ENCODE measurements at places on chromosomes 2 and 18. TPM values are rescaled to one million over a fixed set of nuclear protein-coding genes. Genes with fewer than 3 reads are reported as not detected.

GRCh38 chr18:68034296-68034695 lies 517.8 kb upstream of the DSEL start:
- DNase-seq, result no peak

GRCh38 chr2:233443511-233444183 lies 89.4 kb downstream of the DGKD start:
- peak; percentile 95 for DNase-seq

GRCh38 chr2:18346344-18346743 lies 214.1 kb downstream of the RDH14 start:
- no peak for DNase-seq

DNA sequence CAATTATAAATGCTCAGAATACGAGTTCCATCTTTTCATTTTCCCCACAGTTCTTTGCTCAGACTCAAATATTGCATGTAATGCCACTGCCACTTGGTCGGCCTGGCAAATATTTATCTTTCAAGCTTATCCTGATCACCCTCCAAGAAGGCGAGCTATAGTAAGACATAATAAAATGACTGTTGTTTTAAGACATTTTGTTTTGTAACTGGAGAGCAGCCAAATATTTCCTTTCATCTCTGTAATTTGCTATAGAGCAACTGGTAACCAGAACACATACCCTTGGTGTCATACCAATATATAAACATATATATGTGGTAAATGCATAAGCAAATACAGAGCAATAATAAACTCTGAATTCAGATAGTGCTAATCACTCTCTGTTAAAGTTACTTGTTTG lies 7.3 kb upstream of the ATL2 start:
- no peak for DNase-seq

- DNase-seq, result peak; percentile 93
Observed at GRCh38 chr18:2971741-2972552, 41.0 kb downstream of the LPIN2 start.

GRCh38 chr2:169362894-169363559 lies 693 bp upstream of the LRP2 start:
- DNase-seq, result no peak

GRCh38 chr2:111652038-111652437 lies 232.0 kb downstream of the ANAPC1 start:
- DNase-seq, result no peak

DNA sequence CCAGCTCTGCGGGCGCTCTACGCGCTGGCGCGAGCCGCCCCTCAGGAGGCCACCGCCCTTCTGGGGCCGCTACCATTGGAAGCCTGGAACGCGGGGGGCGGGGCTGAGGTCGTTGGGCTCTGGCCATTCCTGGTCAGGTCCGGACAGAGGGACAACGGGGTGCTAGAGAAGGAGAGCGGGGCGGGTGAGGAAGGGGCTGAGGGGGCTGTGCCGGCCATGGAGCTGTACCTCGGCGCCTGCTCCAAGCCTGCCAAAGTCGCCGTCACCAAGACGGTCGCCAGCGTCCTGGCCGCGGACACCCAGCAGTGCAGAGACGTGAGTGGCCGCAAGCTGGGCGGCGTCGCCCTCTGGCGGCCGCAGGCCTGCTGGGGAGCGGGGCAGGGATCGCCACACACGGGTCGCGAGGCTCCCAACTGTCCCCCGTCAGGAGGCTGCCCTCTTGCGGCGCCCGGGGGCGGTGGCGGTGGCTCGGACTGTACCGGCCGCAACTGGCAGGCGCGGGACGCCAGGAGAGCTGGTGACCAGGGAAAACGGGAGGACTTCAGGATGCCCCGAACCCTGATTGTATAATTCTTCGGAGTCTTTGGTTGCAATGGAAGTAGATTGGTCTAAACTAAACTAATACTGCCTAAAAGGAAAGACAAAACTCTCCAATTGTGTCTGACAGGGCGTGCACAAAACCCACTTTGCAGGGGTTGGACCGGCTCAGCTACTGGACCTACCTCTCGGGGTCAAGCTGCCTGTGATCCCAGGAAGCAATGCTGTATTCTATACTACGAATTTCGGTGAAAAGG lies at the start of gene FSIP2:
TSS of gene FSIP2 (plus strand) at position 126 of the 794 bp plus-strand sequence. CDS start at position 217, 91 bp downstream.
- DNase-seq, result no peak

DNA sequence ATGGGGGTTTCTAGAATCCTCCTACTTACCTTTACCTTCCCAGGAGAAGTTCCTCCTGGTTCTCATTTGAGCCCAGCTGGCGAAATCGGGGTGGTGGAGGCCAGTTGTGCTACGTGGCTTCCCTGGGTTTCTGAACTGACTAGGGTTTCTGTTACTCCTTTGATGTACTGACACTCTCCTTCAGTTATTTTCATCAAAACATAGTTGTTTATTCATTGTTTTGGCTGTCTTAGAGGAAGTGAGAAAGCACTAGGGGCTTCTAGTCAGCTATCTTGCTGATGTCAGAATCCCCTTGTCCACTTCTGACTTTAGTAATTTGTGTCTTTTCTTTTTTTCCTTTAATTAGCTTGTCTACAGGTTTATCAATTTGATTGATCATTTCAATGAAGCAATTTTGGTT lies 332.2 kb upstream of the TANK start:
- DNase-seq, result no peak

GRCh38 chr18:48295586-48296311 lies 113.4 kb downstream of the ZBTB7C start:
- no peak for DNase-seq

DNA sequence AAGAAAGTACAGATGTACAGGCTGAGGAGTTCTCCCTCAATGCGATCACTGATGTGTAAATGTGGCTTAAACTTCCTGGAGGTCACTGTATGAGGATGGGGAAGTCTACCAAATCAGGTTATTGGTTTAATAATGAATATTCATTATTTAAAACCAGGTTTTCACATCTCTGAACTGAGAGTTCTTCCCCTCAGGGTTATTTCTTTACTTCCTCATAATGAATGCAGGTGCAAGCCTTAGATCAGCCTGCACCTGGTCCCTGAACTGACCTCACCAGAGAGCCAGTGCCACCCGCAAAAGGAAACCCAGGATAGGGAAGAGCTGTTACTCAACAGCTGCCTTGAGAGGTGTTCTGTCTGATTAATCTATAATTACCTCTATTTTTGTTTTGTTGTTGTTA lies 369.0 kb downstream of the EPHA4 start:
- DNase-seq, result no peak

- no peak for DNase-seq
Observed at GRCh38 chr2:205561441-205561840, 120.9 kb upstream of the NRP2 start.

DNA sequence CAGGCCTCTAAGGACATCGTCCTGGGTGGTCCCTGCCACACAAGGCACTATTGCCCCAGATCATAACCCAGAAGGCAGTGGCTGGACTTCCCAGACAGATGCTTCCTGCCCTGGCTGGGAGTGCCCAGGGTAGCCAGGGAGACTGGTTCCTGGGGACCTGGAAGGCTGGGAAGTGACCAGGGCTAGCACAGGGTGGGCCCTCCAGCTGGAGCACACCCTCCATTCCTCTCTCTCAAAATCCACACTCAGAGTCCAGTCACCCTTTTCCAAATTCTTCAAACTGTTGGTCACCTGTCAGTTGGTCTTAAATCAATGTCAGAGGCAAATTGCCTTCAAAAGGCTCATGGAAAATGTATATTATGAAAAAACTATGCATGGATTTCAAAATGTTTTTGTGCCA lies 11.6 kb upstream of the TUBB6 start:
- no peak for DNase-seq

- no peak for DNase-seq
Observed at GRCh38 chr18:78701771-78702396, 277.7 kb upstream of the SALL3 start.

- no peak for DNase-seq
Observed at GRCh38 chr18:55811925-55812324, 223.9 kb upstream of the TCF4 start.

GRCh38 chr18:10050956-10051355 lies 137.1 kb downstream of the VAPA start:
- no peak for DNase-seq

DNA sequence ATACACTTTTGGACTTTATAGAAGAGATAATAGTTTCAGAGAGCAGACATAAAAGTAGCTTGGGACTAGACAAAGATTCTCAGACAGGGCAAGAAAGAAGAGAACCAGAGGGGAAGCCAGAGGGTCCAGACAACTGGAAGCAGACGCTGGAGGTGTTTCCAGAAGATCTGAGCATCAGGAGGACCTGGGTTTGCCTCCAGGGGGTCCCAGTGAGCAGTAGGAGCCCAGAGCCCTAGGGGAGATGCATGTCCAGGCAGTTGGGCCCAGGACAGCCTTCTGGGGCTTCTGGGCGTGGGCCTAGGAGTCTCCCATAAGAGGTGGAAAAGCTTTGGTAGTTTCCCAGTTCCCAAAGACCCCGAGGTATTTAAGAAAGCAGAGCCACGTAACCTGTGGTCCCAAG lies 251.2 kb upstream of the ID2 start:
- no peak for DNase-seq

DNA sequence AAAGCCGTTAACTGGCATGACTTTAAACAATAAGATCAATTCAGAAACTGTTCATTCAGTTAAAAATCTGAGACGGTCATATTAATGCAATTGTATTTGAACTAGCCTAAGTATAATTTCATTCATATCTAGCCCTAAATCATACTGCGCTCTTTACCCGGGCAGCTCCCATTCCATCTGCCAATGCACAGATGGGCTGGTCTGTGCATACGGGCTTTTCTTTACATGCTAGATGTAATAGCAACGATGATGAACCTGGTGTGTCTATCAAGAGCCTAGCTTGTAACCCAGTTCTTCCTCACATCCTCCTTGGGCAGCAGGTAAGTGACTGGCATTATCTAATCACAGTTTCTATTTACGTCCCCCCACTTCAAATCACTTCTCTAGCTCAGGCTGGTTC lies 631.5 kb upstream of the KLHL29 start:
- DNase-seq, result no peak

DNA sequence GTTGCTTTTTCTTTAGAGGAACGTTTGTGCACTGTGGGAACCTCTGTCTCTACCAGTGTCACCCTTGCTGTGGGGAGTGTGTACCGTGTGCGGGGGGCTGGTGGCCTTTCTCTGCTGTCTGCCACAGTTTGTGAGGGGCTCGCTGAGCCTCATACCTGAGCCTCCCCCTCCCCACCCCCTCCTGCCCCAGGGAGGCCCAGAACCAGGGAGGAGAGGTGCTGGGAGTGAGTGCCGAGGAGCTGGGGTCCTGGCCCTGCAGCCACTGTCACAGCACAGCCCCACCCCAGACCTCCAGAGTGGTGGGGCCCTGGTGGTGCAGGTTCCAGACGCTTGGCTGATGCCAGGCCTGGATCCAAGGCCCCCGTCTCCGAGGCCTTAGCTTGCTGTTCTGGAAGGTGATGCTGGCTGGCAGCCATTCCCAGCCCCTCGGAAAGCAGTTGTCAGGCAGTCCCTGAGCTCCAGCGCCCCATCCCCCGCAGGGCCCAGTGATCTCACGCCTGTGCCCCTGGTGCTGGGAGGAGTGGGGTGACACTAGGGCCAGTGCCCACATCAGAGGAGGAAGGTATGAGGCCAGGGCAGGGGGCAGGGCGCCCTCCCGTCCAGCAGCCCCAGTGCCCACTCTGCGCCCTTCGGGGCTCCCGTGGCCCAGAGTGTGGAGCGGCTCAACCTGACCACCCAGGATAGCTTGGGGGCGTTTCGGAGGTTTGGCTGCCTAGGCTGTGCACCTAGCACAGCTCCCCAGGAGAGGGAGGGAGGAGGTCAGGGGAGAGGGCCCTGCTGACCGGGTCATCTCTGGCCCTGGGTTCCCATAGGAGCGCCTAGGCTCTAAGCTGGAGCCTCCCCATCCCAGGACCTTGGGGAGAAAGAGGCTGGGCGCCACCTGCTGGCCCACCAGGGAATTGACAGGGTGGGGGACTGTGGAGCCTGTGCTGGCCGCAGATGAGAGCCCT lies 53.0 kb upstream of the ALPP start:
- DNase-seq, result no peak

DNA sequence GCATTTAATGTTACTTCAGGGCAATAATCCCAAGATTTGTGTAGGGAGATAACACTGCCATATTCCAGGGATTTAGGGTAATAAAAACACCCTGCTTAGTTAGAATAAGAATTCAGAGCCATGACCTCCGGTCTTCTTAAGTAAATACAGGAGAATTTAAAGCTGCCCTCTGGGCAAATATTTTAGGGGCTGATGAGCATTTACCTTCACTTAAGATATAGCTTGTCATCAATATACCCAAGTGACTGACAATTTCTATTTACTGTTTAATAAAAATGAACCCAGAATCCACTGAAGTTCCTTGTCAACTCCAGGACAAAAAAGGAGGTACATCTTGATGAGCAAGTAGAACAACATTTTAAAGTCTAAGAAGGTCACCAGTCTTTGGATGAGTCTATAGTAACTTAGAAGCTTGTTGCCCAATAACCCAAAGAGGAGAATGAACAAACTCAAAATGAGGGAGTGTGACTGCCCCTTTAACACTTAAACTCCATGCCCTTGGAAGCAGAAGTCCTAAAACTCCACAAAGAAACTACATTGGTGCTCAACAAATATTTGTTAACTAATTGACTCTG lies 24.3 kb upstream of the IKZF2 start:
- no peak for DNase-seq

DNA sequence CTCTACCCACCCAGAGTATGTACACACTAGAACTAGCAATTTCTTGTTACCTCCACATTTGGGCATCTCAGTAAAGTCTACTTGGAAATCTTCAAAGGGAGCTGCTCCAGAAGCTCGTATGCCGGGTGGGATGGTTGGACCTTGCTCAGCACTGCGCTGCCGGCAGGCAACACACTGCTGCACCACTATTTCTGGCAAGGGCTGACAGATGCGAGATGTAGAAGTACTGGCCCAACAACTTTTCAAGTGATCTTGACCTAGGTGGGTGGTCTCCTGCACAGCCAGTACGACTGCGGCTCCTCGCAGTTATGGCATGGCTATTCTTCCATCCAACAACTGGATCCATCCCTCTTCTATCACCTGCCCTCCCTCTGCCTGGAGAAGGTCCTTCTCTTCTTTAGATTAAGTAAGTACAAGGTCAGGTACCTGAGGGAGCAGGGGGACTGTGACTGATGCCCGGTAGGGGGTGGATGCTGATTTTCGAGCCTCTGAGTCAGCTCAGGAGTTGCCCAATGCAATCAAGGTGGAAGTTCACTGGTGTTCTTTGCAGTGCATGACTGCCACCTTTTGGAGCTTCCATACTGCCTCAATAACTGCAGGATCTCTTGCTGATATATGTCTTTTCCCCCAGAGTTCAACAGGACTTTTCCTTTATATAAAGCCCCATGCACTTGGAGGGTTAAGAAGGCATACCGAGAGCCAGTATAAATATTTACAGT lies 100.4 kb upstream of the SLC1A4 start:
- no peak for DNase-seq

Gene FBXO48
- total RNA-seq, result 0.33 TPM

Gene C2orf92
- total RNA-seq, result 5.0 TPM

Gene MTHFD2
- total RNA-seq, result 80.8 TPM

Gene MALL
- 5.0 TPM for total RNA-seq

Gene SLC4A3
- total RNA-seq, result 15.0 TPM

Gene GALR1
- 0.06 TPM for total RNA-seq

Gene ADRA2B
- 5.3 TPM for total RNA-seq

Gene MRPL30
- 21.6 TPM for total RNA-seq

Gene PJVK
- total RNA-seq, result 1.8 TPM
